ENCODE measurements at places on chromosomes 7 and 10.

DNA sequence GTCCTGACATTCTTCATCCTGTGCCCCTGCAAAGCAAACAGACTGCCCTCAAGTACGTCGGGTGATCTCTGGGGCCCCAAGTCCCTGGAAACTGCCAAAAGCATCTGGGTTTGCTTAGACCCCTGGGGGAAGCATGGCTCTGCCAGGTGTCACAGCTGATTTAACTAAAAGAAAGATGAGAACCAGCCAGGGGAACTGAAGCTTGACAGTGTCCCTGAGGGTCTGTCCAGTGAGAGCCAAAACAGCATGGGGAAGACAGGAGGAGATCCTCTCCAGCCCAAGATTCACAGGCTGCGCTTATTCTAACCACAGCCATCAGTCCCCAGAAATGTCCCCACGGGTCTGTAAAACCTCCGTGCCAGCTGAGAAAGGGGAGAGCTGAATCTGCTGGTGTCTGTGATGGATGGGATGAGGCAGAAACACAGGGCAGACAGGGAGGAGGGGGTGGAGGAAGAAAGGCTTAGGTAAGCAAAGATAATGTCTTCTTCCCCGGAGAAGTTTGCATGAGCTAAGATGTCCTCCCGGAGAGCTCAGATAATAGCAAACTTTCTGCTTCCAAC, 21.3 kb downstream of the CCDC3 start:
- DNase-seq = no peak

- no peak for DNase-seq
These were observed 16.6 kb downstream of the LOXL4 start for GRCh38 chr10:98251399-98251798.

DNA sequence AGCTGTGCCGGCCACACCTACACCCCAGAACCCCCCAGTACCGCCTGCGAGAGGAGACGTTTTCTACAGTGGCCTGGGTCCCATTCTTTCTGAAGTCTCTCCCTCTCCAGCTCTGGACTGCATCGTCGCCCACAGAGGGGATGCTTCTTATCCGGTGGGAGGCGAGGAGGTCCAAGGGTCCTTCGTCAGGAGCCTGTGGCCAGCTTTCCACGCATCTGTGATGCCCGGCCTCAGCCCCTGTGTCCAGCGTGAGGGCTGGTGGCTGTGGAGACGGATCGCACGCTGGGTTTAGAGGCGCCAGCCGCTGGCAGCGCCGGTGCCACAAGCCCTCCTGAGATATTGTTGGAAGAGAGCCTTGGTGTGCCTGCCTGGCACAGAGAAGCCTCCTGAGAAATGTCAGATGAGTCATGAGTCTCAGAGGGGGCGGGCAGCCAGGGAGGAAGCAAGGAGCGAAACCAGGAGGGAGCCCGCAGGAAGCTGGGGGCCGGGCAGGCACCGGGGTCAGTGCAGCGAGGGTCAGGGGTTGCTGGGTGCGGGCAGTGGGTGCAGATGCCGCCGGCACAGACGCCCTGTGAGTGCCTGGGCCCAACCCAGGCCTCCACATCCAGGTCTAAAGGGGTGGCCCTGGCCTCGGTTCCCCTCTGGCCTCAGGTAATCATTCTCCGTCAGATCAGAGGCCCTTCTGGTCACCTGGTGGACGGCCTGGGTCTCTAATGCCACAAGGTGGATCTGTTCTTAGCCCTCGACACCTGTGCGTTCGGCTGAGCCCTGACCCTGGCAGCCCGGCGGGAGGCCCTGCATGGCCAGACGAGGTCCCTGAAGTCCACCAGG, 86.0 kb upstream of the DIP2C start:
- DNase-seq = no peak

DNA sequence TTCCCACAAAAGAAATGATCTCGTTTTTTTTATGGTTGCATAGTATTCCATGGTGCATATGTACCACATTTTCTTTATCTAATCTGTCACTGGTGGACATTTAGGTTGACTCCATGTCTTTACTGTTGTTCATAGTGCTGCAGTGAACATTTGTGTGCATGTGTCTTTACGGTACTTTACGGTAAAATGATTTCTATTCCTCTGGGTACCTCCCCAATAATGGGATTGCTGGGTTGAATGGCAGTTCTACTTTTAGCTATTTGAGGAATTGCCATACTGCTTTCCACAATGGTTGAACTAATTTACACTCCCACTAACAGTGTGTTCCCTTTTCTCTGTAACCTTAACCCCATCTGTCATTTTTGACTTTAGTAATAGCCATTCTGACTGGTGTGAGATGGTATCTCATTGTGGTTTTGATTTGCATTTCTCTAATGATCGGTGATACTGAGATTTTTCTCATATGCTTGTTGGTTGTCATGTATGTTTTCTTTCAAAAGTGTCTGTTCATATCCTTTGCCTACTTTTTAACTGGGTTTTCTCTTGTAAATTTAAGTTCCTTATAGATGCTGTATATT, 37.2 kb downstream of the MKLN1 start:
- no peak for DNase-seq

GRCh38 chr7:70698219-70698832, 433.6 kb upstream of the GALNT17 start:
- DNase-seq = no peak

DNA sequence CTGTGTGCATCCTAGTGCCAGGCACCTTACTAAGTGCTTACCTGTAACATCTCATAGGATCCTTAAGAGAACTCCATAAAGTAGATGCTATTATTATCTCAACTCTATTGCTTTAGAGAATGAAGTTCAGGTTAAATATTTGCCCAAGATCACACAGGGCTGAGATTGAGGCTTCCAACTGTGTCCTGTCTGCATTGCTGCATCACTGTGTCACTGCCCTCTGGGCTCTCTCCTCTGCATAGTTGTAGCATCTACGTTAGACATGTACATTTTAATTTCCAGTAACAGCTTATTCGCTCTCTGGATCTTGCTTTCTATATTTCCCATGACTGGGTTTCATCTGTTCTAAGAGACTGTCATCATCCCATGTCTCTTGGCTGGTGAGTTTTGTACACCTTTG, 63.6 kb upstream of the FZD8 start:
- DNase-seq = no peak

All from GM06990 (cell line).